ENCODE measurements at places on chromosomes 12 and 14.

DNA sequence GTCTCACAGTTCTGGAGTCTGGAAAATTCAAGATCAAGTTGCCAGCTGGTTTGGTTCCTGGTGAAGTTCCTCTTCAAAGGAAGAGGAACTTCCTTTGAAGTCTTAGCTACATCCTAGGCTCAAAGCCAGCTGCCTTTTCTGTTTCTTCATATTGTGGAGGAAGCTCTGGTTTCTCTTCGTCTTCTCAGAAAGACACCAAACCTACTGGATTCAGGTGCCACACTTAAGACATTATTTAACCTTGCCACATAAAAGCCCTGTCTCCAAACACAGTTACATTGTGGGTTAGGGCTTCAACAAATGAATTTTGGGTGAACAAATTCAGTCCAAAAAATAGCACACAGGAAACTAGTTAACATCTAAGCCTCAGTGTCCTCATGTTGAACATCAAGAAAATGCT lies 1019.8 kb downstream of the GALC start:
- DNase-seq, result no peak

- no peak for DNase-seq
These were observed 72.2 kb downstream of the DHRS2 start for GRCh38 chr14:23708343-23708742.

GRCh38 chr14:55361190-55361589 lies 50.4 kb downstream of the ATG14 start:
- DNase-seq, result no peak

DNA sequence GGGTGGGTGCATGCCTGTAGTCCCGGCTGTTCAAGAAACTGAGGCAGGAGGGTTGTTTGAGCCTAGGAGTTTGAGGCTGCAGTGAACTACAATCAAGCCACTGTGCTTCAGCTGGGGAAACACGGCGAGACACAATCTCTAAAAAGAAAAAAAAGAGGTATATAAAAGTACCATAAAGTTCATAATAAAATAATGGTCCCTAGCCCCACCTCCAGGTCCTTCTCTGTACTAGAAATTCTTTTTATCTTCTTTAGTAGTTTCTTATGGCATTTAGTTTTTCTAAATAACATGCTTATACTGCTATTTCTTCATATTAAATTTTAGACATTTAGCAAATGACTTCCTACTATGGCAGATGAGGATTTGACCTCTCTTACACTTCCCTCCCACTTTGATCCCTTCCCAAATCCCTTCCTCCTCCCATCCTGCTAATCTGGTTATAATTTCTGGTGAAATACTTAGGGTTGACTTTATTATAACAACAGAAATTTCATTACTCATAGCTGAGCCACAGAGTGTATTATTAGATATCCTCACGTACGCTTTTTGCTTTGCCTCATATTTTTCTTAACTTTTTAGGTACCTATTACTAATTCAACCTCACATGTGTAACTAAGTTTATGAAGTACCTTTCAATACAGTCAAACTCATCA lies 94.7 kb downstream of the SLC41A2 start:
- DNase-seq, result no peak

- no peak for DNase-seq
These were observed 24.7 kb downstream of the SERPINA3 start for GRCh38 chr14:94636744-94637412.

GRCh38 chr12:115444346-115444745 lies 760.4 kb upstream of the TBX3 start:
- no peak for DNase-seq
